ENCODE measurements at places on chromosomes 1 and 21.

GRCh38 chr1:159891275-159892157 is 8.4 kb downstream of the CFAP45 start:
- DNase-seq: peak; percentile 85

GRCh38 chr1:225655509-225656258 is 2.8 kb upstream of the ENAH start:
- no peak for DNase-seq

DNA sequence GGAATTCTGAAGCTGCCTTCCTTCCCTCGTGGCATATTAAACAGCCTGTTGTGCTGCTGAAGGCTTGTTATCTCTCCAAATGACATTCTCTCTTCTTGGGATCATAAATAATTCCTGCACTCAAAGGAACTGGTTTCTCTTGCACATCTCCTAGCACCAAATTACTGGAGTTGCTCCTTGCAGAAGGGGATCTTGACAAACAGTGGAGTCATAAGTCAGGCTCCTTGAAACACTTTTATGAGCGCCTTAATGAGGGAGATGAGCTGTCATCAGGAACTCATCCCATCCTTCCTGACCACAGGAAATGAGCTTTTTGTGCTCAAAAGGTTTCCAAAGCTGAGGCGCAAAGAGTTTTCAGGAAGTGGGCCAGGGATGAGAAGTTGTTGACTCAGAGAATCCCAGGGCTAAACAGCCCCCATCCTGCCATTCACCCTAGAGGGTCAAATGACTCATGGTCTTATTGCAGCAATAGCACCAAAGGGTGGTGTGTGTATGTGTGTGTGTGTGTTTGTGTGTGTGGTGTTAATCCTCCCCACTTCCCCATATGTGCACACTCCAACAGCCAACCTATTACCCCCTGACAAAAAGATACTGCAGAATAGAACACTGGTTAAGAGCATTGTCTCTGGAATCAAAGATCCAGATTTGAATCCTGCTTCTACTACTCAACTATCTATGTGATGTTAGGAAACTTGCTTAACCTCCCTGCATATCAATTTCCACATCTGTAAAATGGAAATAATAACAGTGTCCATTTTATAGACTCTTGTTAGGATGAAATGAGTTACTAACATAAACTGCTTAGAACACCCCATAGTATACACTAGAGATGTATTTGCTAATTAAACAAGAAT is 2.8 kb upstream of the PHC2 start:
- peak; percentile 13 for DNase-seq

DNA sequence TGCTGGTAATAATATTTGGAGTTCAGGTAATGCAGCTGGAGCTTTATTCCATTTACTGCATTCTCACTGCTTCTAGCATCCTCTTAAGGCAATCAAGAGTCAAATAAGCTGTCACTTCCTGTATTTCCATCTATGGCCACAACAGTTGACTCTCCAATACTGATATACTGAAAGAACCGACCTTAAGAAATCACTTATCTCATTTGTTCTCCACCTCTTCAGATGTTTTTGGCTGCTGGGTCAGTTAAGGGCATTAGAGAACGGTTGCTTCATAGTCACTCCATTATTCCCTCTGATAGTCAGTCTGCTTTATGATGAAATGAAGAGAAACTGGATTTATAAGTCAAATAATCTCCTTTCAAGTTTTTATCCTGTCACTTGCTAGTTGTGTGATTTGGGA is 14.2 kb upstream of the RGS4 start:
- no peak for DNase-seq

DNA sequence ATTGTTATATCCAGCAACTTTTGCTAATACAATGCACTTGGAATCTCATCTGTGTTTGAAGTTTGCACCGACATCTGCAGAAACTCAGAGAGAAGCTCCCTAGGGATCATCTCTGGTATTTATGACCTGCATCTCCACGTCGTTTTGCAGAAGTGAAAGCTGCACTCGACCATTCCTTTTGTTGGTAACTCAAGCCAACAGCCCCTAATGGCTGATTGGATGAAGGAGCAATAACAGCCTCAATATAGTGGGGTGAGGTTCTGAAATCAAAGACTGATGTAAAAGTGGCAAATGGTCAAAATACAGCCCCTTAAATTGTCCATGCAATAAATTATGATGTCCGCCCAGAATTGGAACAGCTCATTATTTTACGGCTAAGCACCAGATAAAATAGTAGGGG is 344.2 kb upstream of the KAZN start:
- DNase-seq: no peak

- no peak for DNase-seq
Observed at GRCh38 chr1:228081578-228082213, 812 bp upstream of the ARF1 start.

All from CD4-positive, alpha-beta T cell treated with Interleukin-15 for 4 hours (primary cell).